Central memory CD8-positive, alpha-beta T cell (primary cell): ENCODE measurements at places on chromosomes 2 and 18.
A peak's percentile ranks its signal among the peaks of the same experiment; 100 is the strongest.

DNA sequence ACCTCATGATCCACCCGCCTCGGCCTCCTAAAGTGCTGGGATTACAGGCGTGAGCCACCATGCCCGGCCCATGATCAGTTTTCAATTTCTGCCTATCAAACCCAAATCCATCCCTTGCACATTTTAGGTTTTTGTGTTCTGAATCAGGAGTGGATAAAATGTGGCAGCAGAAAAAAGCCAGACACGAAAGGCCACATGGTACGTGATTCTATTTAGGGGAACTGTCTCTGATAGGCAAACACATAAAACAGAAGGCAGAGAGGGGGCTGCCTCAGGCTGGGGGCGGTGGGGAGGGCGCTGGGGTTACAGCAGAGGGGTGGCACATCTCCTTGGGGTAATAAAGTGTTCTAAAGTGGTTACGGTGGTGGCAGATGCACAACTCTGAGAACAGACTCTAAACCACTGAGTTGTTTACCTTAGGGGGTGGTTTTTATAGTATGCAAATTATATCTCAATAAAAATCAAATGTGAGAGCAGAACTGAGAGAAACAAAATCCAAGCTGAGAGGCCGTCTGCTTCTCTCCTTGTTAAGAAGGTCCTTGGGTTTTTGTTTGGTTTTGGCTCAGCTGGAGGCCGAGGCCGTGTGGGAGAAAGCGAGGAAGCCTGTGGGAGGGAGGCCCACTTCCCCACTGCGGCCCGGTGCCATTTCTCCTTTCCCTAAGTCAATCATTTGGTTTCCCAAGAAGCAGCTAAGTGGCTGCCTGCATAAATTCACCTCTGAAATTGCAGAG, 78.0 kb downstream of the SOWAHC start:
- DNase-seq, result no peak

- DNase-seq, result no peak
Measured at GRCh38 chr2:46308629-46309028, 11.4 kb downstream of the EPAS1 start.

GRCh38 chr2:202782940-202783558, 88.5 kb downstream of the ICA1L start:
- DNase-seq, result no peak

DNA sequence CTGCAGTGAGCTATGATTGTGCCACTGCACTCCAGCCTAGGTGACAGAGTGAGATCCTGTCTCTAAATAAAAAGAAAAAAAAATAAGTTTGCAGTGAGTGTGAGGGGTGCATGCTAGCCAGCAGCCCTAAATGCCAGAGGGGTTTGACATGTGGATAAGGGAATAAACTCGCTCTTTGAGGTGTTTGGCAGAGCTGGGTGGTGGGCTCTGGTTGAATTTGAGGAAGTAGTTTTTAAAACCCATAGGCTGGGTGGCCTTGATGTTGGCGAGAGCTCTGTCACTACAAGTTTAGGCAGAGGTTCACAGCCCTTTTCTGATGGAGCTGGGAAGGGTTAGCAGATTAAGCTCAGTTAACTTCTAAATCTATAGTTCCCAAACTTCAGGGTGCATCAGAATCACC, 3.1 kb downstream of the ANXA4 start:
- DNase-seq, result no peak

GRCh38 chr2:98034745-98035144, 39.0 kb upstream of the TMEM131 start:
- DNase-seq, result no peak

GRCh38 chr2:240324312-240325015, 111.0 kb upstream of the GPC1 start:
- no peak for DNase-seq

- no peak for DNase-seq
Measured at GRCh38 chr2:128395640-128396499, 77.2 kb upstream of the HS6ST1 start.

- DNase-seq, result no peak
Measured at GRCh38 chr2:230723363-230723762, 10.7 kb downstream of the CAB39 start.

- no peak for DNase-seq
Measured at GRCh38 chr2:201730651-201731285, 32.3 kb upstream of the MPP4 start.

GRCh38 chr2:205858275-205858674, 176.0 kb downstream of the NRP2 start:
- DNase-seq, result no peak

DNA sequence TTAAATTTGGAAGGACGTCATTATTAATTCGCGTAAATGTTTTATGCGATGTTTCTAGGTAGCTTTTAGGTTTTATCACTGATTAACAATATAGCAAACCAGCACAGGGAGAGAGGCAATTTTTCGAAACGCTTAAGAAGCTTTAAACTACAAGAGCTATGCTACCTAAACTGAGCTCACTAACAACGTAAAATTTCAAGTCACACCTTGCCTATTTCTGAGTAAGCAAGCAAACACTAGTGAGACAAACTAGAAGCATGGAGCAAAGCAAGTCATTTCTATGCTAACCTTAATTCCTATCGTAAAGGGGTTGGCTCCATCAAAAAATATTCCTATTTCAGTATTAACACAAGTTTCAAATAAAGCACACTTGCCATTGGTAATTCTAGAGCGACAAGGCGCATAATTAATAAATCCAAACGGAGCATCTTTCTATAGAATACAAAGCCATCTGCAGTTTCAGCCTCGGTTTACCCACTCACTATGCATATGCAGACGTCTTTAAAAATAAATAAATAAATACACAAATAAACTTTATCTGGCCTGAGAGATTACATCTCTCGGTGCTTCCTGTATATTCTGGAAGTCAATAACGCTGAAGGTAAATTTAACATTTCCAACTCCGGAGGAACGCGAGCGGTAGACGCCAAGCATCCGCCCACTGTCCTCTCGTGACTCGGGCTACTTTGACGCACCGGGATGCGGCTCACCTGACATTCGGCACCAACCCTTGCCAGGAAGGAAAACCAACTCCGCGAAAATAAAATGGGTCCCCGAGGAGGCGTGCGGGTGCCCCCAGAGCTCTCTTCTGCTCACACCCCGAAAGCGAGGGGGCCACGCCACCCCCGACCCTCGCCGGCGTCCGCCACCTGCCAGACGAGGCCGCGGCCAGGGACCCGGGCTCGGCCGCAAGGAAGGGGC, 947 bp downstream of the ITSN2 start:
- DNase-seq, result peak; percentile 33

DNA sequence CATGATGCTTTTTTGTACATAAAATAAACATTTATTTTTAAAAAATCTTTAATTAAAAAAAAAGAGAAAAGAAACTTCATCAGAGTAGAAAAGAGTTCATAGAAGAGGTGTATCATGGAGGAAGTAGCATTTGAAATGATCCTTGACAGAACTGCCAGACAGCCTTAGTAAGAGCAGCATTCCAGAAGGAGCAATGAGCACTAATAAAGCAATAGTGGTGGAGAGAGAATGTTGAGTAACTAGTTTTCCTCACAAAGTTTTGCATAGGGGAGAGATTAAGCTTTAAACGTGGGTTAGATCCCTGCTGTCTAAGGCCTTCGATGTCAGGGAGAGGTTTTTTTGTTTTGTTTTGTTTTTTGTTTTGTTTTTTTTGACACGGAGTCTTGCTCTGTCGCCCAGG, 29.8 kb upstream of the METTL21A start:
- no peak for DNase-seq

DNA sequence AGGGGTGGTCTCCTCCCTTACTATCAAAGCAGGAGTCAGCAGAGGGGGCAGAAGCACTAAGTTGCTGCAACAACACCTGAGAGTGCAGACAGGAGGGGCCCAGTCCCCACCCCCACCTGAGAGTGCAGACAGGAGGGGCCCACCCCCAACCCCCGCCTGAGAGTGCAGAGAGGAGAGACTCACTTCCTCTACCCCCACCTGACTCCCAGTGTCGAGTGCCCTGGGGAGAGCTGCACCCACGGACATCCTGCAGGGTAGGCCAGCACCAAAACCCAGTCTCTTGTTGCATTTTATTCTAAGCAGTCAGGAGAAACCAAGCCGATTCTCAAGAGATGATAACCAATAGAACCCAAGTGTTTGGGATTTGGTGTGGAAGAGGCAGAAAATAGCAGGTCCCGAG, 78.4 kb downstream of the NAPG start:
- DNase-seq, result no peak

GRCh38 chr18:31744321-31745067, 16.2 kb downstream of the SLC25A52 start:
- DNase-seq, result no peak

GRCh38 chr2:217902379-217903141, 100.2 kb downstream of the TNS1 start:
- no peak for DNase-seq

DNA sequence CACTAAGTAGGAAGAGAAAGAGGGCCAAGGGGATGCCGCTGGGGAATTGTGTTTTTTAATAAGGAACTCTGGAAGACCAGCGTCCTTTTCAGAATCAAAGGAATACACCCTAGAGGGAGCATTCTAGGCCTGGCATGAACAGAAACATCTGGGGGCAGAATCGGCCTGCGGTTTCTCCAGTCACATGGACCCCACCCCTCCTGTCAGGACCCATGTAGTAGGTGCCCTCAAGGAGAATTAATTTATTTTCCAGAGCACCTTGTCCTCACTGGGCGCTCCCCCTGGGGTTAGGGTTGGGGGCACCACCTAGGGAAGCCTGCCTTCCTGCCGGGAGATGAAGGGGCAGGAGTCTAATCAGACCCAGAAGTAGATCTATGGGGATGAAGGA, 44.2 kb downstream of the TMEM37 start:
- DNase-seq, result no peak

DNA sequence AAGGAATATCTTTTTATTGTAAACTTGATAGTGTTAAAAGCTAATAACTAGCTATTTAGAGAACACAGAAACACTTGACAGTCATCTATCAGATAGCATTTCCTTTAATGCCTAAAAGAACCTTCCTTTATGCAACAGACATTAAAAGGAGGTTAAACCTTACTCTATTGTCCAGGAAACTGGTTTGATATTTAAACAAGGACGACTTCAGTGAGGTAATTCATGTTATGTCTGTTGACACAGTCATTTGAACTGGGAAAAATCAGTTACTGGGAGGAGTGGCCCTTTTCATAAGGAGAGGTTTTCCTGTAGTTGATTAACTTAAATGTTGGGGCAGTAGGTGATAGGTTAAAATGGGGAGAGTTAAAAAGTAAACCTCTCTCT, 6.7 kb downstream of the TGIF1 start:
- DNase-seq, result no peak

- DNase-seq, result no peak
Measured at GRCh38 chr2:41910126-41910525, 137.7 kb upstream of the PKDCC start.

DNA sequence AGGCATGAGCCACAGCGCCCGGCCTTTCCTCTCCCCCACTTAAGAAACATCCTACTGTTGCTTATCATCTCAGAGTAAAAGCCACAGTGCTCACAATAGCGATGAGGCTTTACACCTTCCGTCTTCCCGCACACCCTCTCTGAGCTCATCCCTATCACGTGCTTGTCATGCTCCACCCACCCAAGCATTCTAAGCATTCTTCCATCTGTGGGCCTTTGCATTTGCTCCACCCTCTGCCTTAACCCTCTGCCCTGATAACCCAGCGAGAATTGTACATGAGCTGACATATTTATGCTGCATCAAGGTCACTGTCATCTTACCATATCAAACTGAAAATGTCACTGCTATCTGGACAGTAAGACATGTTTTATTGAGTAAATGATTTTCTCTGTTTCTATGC, 22.6 kb downstream of the FOXI3 start:
- DNase-seq, result no peak

- DNase-seq, result no peak
Measured at GRCh38 chr2:42421601-42422239, 60.7 kb upstream of the COX7A2L start.

DNA sequence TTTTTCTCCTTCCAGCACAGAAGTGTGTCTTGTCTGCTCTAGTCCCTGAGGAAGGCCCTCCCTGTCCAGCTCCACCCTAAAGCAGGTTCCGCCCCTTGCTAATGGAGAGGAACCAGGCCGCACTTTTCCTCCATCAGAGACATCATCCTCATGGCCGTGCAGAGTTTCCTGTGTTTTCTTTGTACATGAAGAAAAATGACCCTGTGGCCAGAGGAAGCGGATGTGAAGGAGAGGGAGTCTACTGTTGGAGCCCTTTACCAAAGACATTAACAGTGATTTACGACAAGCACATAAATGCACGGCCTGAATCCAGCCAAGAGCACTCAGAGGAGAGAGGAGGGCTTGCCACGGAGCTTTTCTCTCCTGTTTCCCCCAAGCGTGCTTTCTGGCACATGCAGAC, 109.5 kb downstream of the RNF144A start:
- DNase-seq, result no peak

GRCh38 chr2:210363261-210363660, 48.3 kb upstream of the MYL1 start:
- no peak for DNase-seq

- DNase-seq, result no peak
Measured at GRCh38 chr18:10912790-10913545, 236.4 kb downstream of the PIEZO2 start.

DNA sequence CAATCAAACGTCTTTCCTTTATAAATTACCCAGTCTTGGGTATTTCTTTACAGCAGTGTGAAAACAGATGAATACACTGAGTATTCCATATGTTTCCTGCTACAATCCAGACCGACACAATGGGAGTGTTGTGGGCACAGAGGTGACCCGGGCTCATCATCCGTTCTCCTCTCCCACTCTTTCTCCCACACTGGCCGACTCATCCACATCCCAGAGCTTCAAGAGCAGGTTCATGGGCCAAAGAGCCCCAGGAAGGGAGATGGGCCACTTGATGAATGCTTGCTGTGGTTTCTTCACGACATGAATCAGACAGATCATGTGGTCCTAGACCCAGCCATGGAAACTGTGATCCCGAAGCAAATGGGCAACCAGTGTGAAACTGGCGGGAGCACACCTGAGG, 4.1 kb upstream of the COPS8 start:
- no peak for DNase-seq

GRCh38 chr2:24508878-24509277, 17.8 kb downstream of the NCOA1 start:
- DNase-seq, result no peak

DNA sequence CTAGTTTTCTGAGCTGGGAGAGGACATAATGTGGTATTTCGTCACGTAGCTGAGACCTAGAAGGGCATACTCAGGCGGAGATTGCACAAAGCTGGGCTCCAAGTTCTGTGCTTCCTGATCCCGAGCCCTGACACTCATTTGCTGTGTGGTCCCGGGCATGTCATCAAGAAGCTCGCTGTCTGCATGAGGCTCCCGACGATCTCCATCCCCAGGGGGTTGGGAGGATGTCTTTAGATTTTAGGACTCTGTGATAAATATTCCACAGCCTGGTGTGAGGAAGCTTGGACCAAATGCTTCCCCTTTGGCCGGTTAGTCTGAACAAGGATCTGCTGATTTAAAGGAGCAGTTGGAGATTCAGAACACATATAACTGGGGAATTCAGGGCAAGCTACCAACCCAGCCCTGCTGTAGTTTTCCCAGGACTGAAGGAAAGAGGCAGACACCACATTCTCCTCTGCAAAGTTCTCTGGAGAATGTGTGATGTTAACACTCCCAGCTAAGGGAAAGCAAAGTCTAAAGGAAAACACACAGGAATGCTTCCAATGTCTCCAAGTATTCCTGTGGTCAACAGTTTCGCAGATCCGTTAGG, 2.3 kb downstream of the KCNE4 start:
- no peak for DNase-seq

- no peak for DNase-seq
Measured at GRCh38 chr2:179268277-179268925, 3.8 kb upstream of the SESTD1 start.
